ENCODE measurements at places on chromosomes 3 and 15.

DNA sequence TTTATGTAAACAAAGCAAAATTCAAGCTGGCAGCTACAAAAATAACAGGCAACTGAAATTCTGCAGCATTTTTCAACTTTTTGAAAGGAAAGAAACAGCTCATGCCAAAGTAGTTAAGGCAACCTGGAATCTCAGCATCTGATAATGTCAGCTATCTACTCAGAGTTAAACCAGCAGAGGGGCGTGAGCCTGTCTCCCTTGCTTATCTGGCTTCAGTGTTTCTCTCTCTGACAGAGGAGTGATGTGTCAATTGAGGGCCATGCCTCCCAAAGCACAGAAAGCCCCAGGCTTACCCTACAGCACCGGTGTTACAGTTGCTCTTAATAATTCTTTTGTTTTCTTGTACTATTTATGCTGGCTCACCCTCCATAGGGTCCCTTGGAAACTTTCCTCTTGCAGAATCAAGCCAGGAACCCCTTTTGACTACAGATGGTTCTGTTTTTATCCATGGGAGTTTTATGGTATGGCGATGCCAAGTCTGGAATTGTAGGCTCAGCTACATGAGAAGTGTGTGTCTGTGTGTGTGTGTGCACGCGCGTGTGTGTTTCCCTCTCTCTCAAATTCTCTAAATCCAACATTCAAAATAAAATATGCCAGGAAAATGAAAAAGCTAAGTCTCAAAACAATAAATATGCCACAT is 7.3 kb downstream of the TMEM212 start:
- DNase-seq: no peak

GRCh38 chr3:126672741-126673140 is 17.8 kb upstream of the TXNRD3 start:
- no peak for DNase-seq

DNA sequence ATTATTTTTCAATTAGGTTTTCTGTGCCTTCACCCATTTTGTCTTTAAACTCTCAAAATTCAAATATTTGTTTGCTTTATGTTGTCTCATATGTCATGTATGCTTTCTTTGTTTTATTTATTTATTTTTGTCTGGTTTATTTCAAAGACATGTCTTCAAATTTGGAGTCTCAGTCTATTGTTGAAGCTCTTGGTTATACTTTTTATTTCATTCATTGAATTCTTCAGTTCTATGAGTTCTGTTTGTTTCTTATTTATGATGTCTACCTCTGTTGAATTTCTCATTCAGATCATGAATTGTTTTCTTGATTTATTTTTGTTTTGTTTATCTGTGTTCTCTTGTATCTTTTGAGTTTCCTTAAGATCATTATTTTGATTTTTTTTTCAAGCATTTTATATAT is 55.6 kb downstream of the AP4E1 start:
- no peak for DNase-seq

GRCh38 chr15:87817553-87817952 is 439.0 kb downstream of the NTRK3 start:
- DNase-seq: no peak

DNA sequence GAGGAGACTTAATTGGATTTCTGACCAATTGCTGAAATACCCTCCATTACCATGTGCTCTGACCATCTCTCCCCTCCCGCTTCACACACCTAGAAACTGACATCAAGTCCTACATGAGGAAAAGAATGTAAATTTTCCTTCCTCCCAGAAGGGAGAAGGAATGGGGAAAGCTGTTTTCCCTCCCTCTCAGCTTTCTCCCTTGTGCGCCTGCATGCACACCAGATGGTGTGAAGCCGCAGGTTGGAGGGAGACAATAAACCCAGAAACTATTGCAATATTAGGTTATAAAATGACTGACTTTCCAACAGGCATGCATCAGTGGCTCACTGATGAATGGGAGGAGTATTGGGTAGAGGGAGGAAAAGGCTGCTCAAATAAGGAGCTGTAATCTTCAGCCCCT is 50.9 kb downstream of the MB21D2 start:
- no peak for DNase-seq

DNA sequence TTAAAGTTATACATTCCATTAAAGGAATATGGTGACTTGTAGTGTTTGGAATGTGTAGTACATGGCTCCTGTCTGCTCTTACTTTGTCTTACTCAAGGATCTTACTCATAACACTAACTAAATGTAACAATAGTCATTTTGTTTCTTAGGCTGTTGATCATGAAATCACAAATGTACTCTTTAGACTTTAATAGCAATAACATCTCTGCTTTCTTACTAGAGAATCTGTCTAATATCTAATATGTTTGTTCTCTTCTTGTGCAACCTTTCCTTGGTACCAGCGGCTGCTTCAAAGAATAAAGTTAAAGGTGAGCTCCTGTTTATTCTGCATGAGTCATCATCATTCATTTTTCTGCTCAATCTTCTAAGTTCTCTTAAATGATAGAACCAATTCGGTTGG is 767.5 kb downstream of the CADM2 start:
- DNase-seq: no peak

- DNase-seq: peak; percentile 49
Observed at GRCh38 chr3:120567370-120568201, 28.6 kb upstream of the NDUFB4 start.

DNA sequence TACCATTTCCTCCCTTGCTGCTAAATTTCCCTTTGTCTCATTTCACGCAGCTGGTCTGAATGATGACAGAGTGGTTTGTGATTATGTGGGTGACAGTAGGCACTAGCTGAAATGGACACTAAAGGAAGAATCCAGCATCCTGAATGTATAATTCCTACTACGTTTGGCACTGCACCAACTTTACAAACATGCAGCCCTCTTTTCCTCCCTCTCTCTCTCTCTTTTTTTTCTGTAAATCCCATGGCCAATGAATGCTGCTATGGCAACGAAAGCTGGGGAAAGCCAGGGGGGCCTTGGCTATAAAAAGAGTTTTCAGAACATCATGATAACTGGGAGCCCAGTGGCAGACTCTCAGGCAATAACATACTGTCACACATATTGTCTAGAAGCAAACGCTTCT is 367.2 kb upstream of the AGTR1 start:
- no peak for DNase-seq

GRCh38 chr15:65318870-65319356 is 14.4 kb downstream of the RNU5B-1 start:
- DNase-seq: peak; percentile 92

DNA sequence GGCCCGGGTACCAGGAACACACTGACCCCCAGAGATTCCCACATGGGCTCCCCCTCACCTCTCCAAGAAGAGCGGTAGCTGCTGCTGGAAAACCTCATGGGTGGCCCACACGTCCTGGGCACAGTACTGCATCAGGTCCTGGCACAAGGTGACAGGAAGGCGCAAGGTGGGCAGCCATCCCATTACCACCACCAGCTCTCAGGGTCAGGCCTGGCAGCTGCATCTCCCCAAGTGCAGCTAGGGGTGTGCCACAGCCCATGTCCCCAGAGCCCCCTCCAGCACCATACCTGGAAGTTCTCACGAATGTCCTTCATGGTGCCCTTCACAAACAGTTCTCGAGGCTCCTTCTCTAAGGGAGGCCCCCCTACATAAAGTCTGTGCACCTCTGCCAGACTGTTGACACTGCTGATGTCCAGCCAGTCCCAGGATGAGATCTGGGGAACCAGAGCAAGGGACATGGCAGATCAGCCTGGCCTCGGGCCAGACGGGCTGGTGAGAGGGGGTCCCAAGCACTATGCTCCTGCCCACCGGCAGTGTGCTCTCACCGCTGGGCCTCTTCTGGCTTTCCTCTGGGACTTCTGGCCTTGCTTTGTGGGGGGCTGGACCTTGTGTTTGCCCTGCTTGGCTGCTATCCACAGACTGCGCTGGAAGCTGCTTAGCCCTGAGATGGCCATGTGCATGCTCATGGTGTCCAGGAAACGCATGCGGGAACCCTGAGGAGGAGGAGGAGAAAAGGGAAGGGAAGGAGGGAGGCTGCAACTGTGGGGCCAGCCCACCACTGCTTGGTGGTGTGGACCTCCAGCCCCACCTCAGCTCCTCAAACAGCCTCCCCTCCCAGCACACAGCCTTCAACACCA is 6.0 kb downstream of the POLG start:
- DNase-seq: peak; percentile 27

GRCh38 chr3:55458181-55458790 is 28.8 kb downstream of the WNT5A start:
- DNase-seq: no peak

DNA sequence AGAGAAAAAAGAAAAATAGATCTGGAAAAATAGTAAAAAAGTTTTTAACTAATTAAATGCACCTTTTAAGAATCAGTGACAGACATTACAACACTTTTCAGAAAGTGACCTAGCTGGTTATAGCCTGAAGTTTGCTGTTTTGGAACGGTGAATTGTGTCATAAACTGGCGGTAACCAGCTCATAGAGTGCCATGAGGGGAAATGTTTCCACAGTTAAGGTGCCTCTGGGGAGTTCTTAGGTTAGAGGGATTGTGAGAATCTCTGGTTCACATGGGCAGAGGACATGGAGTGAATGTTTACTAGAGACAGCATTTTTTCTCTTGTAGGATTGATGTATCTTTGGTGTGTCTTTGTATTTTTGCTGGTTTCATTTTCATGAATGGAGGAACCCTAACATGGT is 2.8 kb downstream of the TBC1D23 start:
- no peak for DNase-seq

- DNase-seq: no peak
Observed at GRCh38 chr3:100046986-100047385, 67.3 kb downstream of the FILIP1L start.

DNA sequence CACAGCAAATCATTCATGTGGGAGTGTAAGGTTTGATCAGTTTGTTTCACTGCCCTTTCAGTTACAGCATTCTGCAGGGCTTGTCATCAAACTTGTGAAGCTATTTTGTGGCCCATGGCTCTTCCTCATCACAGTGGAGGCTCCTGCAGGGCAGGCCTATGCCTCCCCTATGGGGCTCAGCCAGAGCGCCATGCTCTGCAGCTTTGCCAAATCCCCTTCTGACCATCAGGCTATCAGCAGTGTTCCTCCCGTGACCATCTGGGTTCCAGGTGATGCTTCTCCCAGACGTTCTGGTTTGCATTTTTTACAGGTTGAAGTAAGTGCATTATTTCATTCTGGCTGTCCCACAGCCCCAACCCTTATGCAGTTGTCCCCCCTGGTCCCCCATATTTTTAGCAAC is 28.1 kb upstream of the REC114 start:
- DNase-seq: no peak

GRCh38 chr3:37935756-37936666 is 54.6 kb upstream of the VILL start:
- no peak for DNase-seq

- no peak for DNase-seq
Observed at GRCh38 chr3:59695860-59696259, 646.0 kb upstream of the CFAP20DC start.

DNA sequence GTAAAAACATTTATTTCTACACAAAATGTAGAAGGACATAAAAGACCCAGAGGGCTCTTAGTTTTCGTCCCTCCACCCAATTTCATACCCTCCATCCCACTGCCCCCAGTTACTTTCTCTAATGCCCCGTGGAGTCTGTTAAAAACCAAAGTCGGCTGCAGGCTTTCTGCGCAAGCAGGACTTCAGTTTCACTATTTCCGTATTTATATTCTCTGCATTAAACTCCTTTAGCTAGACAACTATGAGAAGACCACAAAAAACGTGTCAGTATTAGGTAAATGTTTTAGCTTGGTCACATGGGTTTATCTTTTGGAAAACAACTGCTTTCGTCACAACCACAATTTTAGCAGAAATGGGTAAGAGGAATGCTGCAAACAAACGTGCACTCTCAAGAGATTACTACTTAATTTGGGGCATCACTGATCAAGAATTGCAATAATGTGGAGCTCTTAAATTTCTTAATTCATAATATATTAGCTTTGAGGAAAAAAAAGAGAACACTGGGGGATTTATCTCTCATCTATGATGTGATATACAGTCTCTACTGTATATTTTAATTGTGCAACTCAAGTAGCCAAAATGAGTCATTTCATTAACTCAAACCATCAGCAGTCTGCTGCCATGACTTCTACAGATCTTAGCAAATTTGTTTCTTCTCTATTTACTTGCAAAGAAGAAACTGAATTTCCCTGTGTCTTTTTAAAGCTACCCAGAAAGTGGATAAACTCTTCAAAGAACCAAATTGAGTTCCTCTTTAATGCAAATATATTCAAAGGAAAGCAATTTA is 740 bp upstream of the NSMCE3 start:
- peak; percentile 23 for DNase-seq

DNA sequence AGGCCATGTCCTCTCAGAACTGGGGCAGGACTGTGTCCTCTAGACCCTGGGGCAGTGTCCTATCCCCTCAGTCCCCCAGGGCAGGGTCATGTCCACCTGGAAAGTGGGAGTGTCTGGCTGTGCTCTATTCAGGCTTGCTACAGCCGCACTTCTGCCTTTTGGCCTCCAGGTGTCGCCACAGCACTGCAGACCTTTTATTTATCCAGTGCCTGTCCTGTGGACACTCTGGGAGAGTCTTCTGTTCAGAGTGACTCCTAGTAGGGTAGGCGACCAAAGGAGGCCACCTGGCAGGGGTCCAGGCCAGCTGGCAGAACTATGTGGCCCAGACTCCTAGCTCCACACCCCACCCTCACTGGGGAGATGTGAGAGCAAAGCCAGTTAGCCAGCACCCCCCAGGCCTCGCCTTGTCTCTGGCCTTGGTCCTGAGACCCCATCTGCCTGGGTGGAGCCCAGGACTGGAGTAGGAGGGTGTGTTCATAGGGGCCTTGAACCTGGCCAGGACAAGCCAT is 3.9 kb downstream of the TMIE start:
- peak; percentile 73 for DNase-seq

DNA sequence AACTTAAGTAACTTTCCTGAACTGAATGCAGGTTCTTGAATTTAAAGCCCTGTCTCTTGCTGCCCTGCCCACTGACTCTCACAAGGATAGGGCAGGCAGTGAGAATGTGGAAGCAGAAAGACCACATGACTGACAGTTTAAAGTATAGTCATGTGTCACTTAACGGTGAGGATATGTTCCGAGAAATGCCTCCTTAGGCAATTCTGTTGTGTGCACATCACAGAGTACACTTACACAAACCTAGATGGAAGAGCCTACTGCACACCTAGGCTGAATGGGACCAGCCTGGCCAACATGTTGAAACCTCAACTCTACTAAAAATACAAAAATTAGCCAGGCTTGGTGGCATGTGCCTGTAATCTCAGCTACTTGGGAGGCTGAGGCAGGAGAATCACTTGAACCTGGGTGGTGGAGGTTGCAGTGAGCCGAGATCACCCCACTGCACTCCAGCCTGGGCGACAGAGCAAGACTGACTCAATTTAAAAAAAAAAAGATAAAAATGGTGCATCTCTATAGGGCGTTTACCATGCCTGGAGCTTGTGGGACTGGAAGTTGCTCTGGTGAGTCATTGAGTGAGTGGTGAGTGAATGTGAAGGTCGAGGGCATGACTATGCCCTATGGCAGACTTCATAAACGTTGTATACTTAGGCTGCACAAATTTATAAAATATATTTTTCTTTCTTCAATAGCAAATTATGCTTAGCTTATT is 18.9 kb upstream of the COPG1 start:
- DNase-seq: no peak

DNA sequence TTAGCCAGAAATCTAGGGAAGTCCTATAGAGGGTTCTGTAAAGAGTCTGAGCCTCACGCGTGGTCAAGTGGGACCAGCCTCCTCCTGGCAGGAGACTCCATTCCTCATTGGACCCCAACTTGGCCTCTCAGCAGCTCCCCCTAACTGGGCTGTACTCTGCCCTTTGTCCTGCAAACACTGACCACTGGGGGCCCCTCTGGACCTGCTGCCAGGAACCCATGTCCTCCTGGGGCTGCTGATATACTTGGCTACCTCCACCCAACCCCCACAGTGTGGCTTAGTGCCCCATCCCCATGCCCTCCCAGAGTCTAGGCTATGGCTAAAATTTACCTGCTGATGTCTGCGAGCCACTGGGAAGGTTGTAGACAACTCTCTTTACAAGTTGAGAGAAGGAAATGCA is 62.7 kb downstream of the UBP1 start:
- no peak for DNase-seq

- DNase-seq: no peak
Observed at GRCh38 chr15:60350108-60350507, 47.7 kb downstream of the ANXA2 start.
